ENCODE measurements at places on chromosomes 5 and 9.

- no peak for DNase-seq
These were observed 29.4 kb downstream of the ERBIN start for GRCh38 chr5:65955746-65956145.

- DNase-seq, result no peak
These were observed 1.4 kb upstream of the CEL start for GRCh38 chr9:133060417-133060841.

DNA sequence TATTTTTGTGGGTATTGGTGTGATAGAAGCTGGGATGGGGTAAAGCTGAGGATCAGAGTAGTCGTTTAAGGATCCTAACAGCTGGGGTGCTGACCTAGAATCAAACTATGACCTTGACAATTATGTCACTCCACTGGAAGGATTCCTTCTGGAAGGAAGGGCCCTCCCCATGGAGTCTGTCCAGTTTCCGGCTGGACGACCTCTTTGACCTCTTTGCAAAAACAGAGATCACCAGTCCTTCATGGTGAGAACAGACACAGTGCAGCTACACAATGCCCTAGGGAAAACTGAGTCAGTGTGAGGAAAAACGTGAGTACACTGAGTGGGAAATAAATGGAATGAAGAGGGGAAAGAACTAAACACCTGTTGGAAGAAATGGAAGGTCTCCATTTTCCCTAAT lies 445.6 kb downstream of the MAT2B start:
- DNase-seq, result no peak

DNA sequence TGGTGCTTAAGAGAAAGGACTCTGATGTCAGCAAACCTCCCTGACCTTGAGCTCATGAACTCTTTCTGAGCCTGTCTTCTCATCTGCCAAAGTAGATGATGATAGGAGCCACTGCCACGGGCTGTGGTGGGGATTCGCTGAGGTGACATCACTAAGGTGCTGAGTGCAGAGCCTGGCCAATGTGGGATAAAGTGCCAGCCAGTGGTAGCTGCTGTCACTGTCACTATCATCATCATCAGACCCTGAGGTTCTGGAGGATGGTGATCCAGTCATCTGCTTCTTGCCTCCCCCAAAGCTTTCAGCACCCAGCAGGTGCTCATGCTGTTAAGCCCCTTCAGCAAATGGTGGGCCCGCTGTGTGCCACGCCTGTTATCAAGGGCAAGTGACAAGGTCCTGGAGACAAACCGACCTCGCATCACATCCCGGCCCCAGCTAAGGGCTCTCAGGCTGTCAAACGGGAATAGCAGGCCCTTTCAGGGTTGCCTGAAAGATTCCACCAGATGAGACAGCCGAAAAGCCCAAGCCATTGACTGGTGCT lies 6.4 kb downstream of the FPGS start:
- no peak for DNase-seq

- DNase-seq, result no peak
These were observed 345.7 kb downstream of the SPATA31D1 start for GRCh38 chr9:82334286-82334685.

- no peak for DNase-seq
These were observed 85.1 kb downstream of the FBXL7 start for GRCh38 chr5:15585128-15585527.

- no peak for DNase-seq
These were observed 366.9 kb downstream of the MAN2A1 start for GRCh38 chr5:110056580-110057114.

GRCh38 chr9:87148331-87149104 lies 201.2 kb upstream of the GAS1 start:
- DNase-seq, result peak; percentile 84

GRCh38 chr5:112436144-112436543 lies 17.1 kb upstream of the EPB41L4A start:
- DNase-seq, result no peak

DNA sequence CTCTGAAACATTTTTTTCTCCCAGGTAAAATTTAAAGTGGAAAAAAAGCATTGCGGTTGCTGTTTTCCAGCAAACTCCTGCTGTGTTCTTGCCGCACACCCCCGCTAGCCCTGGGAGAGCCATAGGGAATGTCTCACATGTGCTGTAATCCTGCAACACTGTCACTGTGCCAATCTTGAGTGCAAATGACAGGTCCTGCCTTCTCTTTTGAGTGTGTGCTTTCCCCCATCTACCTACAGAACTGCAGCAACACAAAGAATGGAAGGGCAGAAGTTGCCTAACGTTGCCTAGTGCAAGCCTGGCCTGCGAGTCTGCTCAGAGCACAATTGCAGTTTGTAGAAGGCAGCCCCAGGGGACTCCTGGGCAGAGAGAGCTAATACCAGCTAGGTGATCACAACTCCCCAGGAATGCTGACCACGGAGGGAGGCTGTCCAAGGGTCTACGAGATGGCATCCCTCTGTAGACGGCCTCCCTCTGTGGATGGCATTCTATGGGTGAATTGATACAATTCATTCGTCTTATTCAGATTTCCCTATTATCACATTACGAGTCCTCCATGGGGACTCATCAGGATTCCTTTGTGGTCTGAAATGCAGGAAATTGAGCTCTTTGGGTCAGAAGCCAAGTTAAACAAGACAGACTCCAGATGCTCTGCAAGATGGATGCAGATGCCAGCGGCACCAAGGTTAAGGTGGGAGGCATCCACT lies 172.6 kb upstream of the S1PR3 start:
- no peak for DNase-seq

GRCh38 chr5:148735301-148735835 lies 81.0 kb upstream of the HTR4 start:
- no peak for DNase-seq

GRCh38 chr5:1011741-1012312 lies 3.2 kb downstream of the NKD2 start:
- DNase-seq, result peak; percentile 50

DNA sequence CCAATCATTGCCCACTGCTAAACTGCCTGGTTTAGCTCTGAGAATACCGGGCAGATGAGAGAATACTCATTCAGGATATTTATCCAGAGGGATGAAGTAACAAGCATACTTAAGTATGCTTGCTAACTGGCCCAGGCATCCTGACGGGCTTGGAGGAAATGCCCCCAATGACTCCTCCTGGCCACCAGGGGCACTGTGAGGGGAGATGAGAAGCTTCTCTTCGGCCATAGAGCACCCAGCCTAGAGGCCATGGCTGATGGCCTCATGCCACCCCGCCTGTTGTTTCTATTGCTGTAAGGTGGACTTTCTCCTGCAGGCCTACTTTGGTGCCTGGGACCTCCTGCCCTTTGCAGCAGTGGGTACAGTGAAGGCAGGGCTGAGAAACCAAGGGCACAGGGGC lies 134.5 kb upstream of the FSTL4 start:
- no peak for DNase-seq

DNA sequence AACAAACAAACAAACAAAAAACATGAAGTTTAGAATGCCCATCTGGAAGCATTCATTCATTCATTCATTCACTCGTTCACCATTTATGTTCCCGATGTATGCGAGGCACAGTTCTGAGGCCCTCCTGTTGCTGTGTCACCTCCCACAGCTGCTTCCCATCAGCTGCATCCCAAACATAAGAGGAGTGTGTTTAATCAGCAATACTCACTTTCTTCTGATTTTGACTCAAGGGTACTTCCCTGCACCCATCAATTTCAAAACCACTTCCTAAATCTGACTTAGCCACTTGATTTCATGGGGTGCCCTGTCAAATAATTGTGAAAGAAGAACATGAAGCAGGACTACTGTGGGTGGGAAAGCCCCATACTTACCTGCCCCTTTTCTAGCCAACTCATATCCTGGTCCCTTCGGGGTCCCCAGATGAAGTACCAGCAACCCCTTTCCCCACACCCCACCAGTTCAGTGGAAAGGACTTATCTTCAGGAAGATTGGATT lies 128.0 kb upstream of the IL12B start:
- DNase-seq, result no peak
